ENCODE measurements at places on chromosomes 4 and X. TPM values are rescaled to one million over a fixed set of nuclear protein-coding genes. Genes with fewer than 3 reads are reported as not detected.

DNA sequence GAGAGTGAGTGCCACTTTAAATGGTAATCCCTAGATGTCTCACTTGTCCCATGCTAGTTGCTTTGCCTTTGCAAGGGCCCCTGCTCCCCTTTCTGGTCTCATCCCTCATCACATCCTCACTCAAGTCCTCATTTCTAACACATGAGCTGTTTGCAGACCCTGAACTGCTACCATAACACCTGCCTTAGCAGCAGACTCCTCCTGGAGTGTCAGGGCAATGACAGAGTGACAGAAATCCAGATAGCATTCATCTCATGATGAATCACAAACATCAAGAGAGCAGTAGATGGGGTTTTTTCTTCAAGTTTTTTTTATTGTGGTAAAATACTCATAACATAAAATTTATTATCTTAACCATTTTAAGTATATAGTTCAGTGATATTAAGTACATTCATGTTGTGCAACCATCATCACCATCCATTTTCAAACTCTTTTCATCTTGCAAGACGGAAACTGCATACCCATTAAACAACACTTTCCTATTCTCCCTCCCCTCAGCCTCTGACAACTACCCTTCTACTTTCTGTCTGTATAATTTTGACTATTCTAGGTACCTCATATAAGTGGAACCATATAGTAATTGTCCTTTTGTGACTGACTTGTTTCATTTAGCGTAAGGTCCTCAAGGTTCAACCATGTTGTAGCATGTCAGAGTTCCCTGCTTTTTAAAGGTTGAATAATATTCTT lies 133.2 kb upstream of the RPS6KA3 start:
- no peak for DNase-seq

DNA sequence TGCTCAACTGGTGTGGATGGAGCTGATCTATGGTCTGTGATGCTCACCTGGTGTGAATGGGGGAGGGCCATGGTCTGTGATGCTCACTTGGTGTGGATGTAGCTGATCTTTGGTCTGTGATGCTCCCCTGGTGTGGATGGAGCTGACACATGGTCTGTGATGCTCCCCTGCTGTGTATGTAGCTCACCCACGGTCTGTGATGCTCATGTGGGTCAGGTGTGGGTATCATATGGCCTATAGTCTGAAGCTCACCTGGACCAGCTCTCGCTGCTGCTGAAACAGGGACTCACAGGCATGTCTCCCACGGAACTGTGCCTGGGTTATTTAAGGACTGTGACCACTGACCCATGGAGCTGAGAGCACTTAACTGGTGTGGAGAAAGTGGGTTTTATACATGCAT lies 109.7 kb downstream of the CRLF2 start:
- no peak for DNase-seq

GRCh38 chr4:182679533-182679932 lies 237.7 kb downstream of the DCTD start:
- DNase-seq, result no peak

DNA sequence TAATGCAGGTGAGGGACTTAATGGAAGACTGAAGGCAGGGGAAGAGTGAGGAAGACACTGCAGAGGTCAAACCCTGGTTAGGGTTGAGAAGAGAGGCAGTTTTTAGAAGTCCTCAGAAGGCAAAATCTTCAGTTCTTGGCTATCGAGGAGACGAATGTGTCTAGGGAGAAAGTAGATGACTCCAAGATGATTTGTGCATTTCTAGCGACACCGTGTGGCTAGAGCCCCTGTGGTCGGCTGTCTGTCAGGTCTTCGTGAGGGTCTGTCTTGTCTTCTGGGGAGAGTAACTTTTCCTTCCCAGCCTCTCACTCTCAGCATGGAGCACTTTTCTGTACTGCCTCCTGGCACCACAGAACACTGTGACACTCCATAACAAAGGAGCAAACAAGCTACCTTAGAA lies 458.1 kb downstream of the STIM2 start:
- DNase-seq, result no peak

Gene FSTL5
- total RNA-seq, result not detected

Gene C1QTNF7
- not detected for total RNA-seq

Gene DMD
- 8.4 TPM for total RNA-seq

Gene KCTD8
- not detected for total RNA-seq

All from activated CD8-positive, alpha-beta memory T cell treated with anti-CD3 and anti-CD28 coated beads, Interleukin-2, amount 10 ng/mL, durations not matched to agents 7 days and 5 days (primary cell).